Posterior cingulate gyrus (tissue), 11 donors: ENCODE measurements at places on chromosomes 7 and 10.

DNA sequence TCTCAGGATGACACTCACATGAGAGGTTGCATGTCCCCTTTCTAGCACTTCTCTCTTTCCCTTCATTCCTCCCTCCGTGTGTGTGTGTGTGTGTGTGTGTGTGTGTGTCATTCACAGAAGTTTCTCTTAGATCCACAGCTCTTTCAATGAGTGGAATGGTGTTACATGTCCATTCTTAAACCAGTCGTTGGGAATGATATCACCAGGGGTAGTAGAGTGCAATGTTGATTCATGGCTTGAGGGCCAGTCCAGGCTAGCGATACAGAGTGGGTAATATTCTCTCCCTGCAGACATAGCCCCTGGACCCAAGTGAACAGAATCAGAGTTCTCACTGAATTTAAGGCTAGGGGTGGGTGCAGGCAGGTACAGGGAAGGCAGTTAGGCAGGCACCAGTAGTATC is 187.8 kb downstream of the SDK1 start:
- DNase-seq, result no peak

GRCh38 chr7:155644971-155645509 is 579 bp downstream of the RBM33 start:
- no peak for DNase-seq

- no peak for DNase-seq
Measured at GRCh38 chr7:3028071-3028757, 15.5 kb downstream of the CARD11 start.

- DNase-seq, result no peak
Measured at GRCh38 chr7:122467661-122468449, 163.3 kb upstream of the FEZF1 start.

- no peak for DNase-seq
Measured at GRCh38 chr7:29771081-29771816, 35.1 kb upstream of the WIPF3 start.

DNA sequence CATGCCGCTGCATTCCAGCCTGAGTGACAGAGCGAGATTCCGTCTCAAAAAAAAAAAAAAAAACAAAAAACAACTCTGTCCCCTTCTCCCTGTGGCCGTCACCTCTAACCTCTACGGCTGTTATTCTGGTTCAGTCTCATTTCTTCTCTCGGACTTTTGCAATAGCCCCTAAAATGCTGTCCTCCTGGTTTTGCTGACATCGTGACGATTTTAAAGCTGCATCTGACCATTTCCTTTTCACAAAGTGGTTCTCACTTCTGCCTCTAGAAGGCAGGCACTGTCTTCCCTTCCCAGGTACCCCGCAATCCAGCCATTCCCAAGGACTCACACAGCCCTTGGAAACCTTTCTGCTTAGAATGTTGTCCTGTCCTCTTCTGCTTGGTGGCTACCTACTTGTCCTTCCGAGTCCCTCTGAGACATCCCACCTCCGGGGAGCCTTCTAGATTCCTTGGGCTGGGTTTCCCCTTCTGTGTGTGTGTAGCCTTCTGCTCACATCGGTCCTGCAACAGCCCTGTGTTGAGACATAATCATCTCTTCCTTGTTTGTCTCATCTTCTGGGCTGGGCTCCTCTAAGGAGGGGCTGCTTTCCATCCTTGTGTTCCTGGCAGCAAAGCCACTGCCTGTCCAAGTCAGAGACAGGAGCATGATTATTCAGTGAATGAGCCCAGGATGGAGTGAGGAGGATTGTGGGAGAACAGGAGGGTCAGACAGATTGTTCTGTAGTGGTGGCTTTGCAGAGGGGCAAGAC is 83.1 kb downstream of the GRK5 start:
- DNase-seq, result peak; percentile 43

DNA sequence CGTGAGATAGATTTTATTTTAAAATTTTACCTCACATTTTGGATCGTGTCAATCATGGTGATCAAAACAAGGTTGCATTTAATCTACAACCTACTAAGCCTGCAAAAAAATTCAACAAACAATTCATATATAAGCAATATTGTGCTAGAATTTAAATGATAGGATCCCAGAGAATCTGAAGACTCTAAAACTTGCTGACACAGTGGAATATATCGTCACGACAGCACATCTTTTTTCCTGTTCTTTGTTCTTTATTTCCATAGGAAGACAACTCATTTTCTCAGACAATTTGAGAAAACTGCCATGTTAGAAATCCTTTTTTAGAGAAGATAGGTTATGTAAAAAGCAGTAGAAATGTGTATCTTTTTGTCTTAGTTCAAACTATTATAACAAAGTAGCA is 820.2 kb upstream of the CELF2 start:
- no peak for DNase-seq

GRCh38 chr10:44178281-44178680 is 206.6 kb downstream of the CXCL12 start:
- DNase-seq, result no peak

- no peak for DNase-seq
Measured at GRCh38 chr10:130579913-130580312, 443.7 kb downstream of the GLRX3 start.

- DNase-seq, result no peak
Measured at GRCh38 chr7:81111358-81111757, 192.5 kb upstream of the SEMA3C start.

- no peak for DNase-seq
Measured at GRCh38 chr7:45460379-45460778, 113.8 kb upstream of the ADCY1 start.
